Endothelial cell of umbilical vein (primary cell): ENCODE measurements at places on chromosomes 13 and 19. TPM values are rescaled to one million over a fixed set of nuclear protein-coding genes. Genes with fewer than 3 reads are reported as not detected.

Gene KCNC3
- 0.22 and 0.30 TPM in 2 replicates for polyA plus RNA-seq

Gene LYPD3
- 0.37 and 0.52 TPM in 2 replicates for polyA plus RNA-seq

Gene TPM4
- polyA plus RNA-seq: 356 and 430 TPM in 2 replicates

Gene ATP4A
- not detected in 2 replicates for polyA plus RNA-seq

DNA sequence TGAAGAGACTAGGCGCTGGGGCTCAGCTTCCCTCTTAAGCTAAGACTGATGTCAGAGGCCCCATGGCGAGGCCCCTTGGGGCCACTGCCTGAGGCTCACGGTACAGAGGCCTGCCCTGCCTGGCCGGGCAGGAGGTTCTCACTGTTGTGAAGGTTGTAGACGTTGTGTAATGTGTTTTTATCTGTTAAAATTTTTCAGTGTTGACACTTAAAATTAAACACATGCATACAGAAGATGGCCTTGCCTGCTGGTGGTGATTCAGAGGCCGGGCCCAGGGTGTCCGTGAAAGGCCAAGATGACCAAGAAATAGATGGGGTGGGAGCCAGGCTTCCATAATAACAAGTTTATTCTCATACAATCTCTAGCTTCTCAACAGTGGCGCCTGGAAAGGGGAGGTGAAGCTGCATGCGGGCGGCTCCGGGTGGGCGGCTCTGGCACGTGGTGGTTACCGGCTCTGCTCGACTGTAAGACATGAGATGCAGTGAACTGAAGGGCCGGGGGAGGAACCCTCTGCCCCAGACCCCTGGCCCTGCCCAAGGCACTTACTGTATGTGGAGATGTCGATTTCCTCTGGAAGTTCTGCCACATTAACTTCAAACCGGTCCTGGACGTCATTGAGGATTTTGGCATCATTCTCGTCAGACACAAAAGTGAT, 10.5 kb downstream of the DDX39A start:
- H3K36me3 ChIP-seq: peaks cover 61% of the 10 kb centered on the region
- no peak for DNase-seq
- H3K4me1 ChIP-seq: no peaks in the 10 kb centered on the region
- no peaks in the 10 kb centered on the region for H3K27me3 ChIP-seq

DNA sequence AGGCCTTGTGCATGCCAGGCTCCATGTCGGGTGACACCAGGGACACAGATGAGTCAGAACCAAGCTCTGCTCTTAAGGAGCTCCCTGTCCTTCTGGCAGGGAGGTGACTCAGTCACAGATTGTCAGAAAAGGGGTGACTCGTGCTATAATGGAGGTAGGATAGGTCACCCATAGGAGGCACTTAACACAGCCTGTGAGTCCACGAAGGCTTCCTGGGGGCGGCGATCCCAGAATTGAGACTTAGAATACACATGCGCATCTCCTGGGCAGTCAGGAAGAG, 19.6 kb downstream of the FUZ start:
- H3K4me3 ChIP-seq: no peak overlapping the region
- no peak overlapping the region for H3K27ac ChIP-seq
- DNase-seq: no peak
- no peaks in the 10 kb centered on the region for H3K27me3 ChIP-seq
- no peaks in the 10 kb centered on the region for H3K4me1 ChIP-seq

- no peak for DNase-seq
- no peaks in the 10 kb centered on the region for H3K4me1 ChIP-seq
- no peaks in the 10 kb centered on the region for H3K36me3 ChIP-seq
- H3K27me3 ChIP-seq: no peaks in the 10 kb centered on the region
Measured at GRCh38 chr13:22744688-22745452, 435.9 kb upstream of the SGCG start.

- peaks cover 4% of the 10 kb centered on the region for H3K36me3 ChIP-seq
- H3K4me1 ChIP-seq: peaks cover 15% of the 10 kb centered on the region
- H3K27me3 ChIP-seq: no peaks in the 10 kb centered on the region
Measured at GRCh38 chr19:55112246-55112776, 5.1 kb downstream of the PPP1R12C start.

- H3K27ac ChIP-seq: no peak overlapping the region
- H3K4me3 ChIP-seq: no peak overlapping the region
- no peaks in the 10 kb centered on the region for H3K27me3 ChIP-seq
- no peak for DNase-seq
- H3K36me3 ChIP-seq: no peaks in the 10 kb centered on the region
Measured at GRCh38 chr13:51420681-51421490, 31.9 kb downstream of the INTS6 start.

DNA sequence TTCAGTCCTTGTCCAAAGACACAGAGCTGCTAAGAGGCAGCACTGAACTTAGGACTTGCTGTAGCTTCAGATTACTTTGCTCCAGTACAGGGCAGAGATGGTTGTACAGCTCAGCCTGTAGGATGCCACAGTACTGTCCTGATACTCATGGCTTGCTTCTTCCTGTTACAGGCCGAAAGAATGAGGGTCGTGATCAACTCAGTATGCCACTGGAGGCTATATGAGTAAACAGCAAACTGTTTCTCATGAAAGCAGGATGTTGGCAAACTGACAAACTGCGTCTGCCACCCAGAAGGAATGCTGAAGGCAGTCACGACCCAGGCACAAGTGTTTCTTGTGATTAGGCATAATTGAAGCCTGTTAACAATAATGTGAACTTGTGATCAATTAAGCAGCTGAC, 2.8 kb downstream of the ZNF749 start:
- no peak overlapping the region for H3K4me3 ChIP-seq
- peaks cover 10% of the 10 kb centered on the region for H3K4me1 ChIP-seq

GRCh38 chr13:99199541-99200431, 868 bp upstream of the UBAC2 start:
- DNase-seq: peak; percentile 39
- no peaks in the 10 kb centered on the region for H3K27me3 ChIP-seq
- H3K27ac ChIP-seq: peak overlapping the region; percentile 85
- peak overlapping the region; percentile 62 for H3K4me3 ChIP-seq
- peaks cover 7% of the 10 kb centered on the region for H3K4me1 ChIP-seq

DNA sequence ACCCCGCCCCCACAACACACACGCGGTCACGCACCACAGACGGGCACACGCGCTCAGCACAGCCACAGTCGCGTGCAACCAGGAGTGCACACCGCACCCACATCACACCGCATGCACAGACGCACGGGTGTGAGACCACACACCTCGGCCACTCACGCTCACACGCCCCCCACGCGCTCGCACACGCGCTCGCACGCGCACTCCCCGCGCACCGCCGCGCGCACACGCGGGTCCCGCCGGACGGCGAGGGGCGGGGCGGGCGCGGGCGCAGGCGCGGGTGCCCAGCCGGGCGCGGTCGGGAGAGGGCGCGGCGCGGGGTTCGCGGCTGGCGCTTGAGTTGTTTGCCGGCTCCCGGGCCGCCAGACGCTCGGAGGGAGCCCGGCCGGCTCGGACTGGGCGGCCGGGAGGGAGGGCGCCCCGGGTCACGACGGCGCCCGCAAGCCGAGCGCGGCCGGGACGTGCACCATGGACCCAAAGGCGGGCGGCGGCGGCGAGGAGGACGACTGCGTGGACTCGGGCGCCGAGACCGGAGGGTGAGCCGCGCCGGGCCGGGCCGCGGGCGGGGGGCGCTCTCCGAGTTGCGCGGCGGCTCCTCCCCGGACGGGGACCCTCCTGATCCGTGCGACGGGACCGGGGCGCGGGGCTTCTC, at the start of gene FAM124A:
TSS of gene FAM124A (plus strand) at position 362 of the 649 bp plus-strand sequence. CDS start at position 466, 104 bp downstream.
- H3K4me3 ChIP-seq: peak within 1 kb of the TSS; percentile 64
- H3K4me1 ChIP-seq: peaks cover 7% of the 10 kb centered on the region
- no peaks in the 10 kb centered on the region for H3K27me3 ChIP-seq
- peak; percentile 36 for DNase-seq
- no peak within 1 kb of the TSS for H3K27ac ChIP-seq
- no peaks in the 10 kb centered on the region for H3K36me3 ChIP-seq

DNA sequence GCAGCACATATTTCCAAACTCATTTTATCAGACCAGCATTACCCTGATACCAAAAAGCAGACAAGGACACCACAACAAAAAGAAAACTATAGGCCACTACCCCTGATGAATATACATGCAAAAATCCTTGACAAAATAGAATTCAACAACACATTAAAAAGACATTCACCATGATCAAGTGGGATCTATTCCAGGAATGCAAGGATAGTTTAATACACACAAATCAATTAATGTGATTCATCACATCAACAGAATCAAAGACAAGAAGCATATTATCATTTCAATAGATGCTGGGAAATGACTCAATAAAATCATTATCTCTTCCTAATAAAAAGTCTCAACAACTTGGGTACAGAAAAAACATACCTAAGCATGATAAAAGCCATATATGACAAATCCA, 11.2 kb downstream of the ZNF347 start:
- H3K27me3 ChIP-seq: no peaks in the 10 kb centered on the region
- no peaks in the 10 kb centered on the region for H3K4me1 ChIP-seq
- H3K27ac ChIP-seq: no peak overlapping the region
- no peak for DNase-seq
- H3K4me3 ChIP-seq: no peak overlapping the region
